Urothelium cell line (cell line): ENCODE measurements at places on chromosomes 16 and 17.

- DNase-seq, result no peak
Measured at GRCh38 chr17:44607836-44608690, 48.2 kb upstream of the MEIOC start.

DNA sequence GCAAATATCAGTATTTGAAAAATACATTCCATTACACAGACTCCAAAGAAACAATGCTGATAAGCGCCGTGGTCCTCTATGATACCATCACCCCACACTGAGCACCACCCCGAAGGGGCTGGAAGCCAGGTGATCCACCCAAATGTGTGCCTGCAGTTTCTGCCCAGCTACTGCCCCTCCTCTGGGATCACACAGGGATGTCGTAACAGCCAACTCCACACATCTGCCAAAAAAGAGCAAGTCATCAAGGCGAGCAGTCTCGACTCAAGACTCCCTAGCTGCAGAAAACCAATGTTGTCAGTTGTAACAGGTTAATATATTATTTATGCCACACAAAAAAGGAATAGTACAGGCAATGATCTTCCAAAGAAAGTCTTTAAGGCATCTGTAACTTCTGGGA lies 21.0 kb downstream of the CYB5D2 start:
- DNase-seq, result no peak

GRCh38 chr16:31436221-31437045 lies 6.2 kb downstream of the ZNF843 start:
- DNase-seq, result no peak

DNA sequence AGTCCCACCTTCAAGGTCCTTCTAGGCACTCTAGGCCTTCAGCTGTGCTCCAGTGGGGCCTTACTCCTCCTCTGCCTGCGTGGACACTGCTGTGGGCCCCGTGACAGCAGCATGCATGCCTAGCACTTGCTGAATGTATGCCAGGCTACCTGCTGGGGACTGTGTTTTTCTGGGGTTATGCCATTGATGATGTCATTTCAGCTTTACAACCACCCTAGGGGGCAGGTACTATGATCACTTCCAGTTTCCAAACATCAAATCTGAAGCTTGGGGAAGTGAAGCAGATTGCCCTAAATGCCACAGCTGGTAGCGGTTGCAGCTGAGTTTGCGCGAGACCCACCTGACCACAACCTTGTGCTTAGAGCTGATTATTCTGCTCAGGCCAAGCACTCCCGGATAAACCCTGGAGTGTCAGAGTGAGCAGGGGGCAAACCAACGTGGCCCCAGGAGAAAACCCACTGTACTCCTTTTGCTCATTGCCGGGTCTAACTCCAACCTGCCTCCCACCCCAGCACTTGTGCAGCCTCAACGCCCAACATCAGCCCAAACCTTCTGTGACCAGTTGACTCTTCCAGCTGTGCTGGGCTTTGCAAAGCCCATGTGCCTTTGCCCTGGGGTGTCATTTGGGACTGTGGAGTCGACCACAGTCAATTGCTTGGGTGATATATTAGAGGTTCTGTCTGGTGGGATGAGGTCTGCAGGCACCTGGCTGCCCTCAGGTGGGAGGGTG lies 168.4 kb downstream of the ENGASE start:
- DNase-seq, result no peak
